ENCODE measurements at places on chromosomes 7 and 10. TPM values are rescaled to one million over a fixed set of nuclear protein-coding genes. Genes with fewer than 3 reads are reported as not detected.

Gene SH2D4B
- polyA plus RNA-seq: not detected

Gene SPDYE9
- not detected for polyA plus RNA-seq

Gene GDF2
- polyA plus RNA-seq: not detected

Gene RET
- polyA plus RNA-seq: 0.84 TPM

Gene ACSM6
- polyA plus RNA-seq: not detected

Gene FKBP6
- not detected for polyA plus RNA-seq

Gene CHPF2
- 11.4 TPM for polyA plus RNA-seq

Gene LIPM
- not detected for polyA plus RNA-seq

Gene WEE2
- not detected for polyA plus RNA-seq

Gene TMEM140
- 26.5 TPM for polyA plus RNA-seq

Gene CLCN1
- polyA plus RNA-seq: not detected

Gene SPAM1
- not detected for polyA plus RNA-seq

Gene GNG11
- 37.7 TPM for polyA plus RNA-seq

Gene BTBD16
- polyA plus RNA-seq: not detected
